ENCODE measurements at places on chromosomes 1 and 21.

DNA sequence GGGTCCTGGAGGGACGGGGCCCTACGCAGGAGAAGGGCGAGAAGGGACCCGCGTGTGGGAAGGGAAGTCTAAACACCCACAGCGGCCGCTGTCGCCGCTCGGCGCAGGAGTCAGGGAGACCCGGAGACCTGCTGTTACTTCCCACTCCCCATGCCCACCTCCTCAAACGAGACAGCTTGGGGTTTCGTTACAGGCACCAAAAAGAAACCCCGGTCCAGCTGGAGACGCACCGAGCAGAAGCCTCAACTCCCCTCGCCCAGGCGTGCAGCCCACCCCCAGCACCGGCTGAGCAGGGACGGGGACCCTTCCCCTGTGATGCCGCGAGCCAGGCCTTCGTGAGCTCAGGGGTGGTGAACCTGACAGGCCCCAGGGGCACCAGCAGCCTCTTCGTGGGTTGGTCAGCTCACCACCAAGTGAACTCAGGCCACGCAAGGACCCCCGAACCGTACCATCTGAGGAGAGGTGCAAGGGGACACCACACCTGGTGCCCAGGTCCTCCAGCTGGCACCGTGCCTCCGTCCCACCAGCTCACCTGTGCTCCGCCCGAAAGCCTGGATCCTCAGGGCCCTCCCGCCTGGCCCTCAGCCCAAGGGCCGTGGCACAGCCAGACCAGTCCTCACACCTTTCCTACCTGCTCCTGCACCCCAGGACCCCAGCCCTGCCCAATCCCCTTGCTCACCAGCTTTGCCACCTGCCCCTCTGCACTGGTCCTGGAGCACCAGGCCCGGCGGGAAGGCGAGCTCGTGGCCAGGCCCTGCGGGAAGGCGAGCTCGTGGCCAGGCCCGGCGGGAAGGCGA is 5.0 kb downstream of the SDF4 start:
- no peak for DNase-seq

GRCh38 chr1:54453509-54453908 is 47.3 kb upstream of the SSBP3 start:
- no peak for DNase-seq

GRCh38 chr1:21751281-21751680 is 31.7 kb downstream of the USP48 start:
- no peak for DNase-seq

DNA sequence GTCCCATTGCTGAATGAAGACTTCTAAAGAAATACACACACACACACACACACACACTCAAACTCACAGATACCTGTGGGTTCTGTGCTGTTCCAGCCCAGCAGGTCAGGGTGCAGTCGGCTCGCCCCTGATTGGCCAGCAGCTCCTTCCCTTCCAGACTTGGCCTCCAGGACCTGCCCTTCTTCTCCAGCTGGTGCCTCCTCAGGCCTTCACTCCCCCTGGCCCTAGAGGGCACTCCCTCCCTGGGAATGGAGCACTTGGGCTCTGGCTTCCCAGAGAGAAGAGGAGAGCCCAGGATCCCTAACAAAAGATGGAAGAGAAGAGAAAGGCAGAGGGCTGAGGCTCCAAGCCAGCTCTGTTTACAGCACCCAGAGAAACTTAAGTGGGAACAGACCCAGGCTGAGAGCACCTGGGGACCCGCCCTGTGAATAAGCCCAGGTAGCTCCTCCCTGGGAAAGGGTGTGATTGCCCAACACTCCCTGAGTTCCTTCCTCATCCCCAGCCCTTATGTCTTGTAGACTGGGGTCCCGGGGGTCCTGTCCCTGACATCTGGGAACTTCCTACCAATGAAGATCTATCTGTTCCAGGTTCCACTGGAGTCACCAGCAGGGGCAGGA is at the start of gene PGLYRP3:
Gene PGLYRP3 (minus strand): TSS at position 383 of the 617 bp plus-strand sequence. CDS start 2,287 bp downstream, outside the sequence.
- no peak for DNase-seq

DNA sequence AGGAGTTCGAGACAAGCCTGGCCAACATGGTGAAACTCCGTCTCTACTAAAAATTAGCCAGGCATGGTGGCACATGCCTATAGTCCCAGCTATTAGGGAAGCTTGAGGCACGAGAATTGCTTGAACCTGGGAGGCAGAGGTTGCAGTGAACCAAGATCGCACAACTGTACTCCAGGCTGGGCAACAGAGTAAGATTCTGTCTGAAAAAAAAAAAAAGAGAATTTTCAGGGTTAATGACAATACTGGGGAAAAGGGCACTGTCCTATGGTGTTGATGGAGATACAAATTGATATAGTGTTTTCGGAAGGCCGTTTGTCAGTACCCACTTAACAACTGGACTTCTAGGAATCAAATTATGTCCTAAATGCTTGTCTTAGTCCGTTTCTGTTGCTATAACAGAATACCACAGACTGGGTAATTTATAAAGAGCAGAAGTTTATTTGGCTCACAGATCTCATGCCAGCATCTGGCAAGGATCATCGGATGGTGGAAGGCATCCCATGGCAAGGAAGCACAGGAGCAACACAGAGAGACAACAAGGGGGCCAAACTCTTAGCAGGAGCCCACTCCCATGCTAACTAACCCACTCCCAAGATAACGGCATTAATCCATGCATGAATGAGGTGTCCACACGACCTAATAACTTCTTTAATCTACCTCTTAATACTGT is 41.3 kb downstream of the ZBTB8A start:
- DNase-seq: no peak

GRCh38 chr21:33362044-33362555 is 37.3 kb downstream of the IFNAR1 start:
- no peak for DNase-seq

GRCh38 chr1:187645651-187646050 is 816.9 kb downstream of the PLA2G4A start:
- DNase-seq: no peak

DNA sequence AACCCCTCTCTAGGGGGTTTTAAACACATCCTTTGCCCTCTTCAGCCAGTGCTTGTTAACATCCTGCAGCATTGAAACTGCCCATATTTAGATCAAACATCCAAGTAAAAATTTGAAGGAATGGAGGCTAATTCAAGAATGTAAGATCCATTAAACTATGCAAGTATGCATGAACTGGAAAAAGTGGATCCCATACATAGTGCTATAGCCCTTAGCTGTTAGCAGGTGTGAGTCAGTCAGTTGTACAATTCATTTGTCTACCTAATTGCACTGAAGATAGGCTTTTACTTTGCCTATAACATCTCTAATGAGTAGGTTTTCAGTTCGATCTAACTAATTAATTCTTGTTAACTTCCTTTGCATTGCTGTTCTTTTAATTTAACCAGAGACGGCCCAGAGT is 270.9 kb downstream of the LMO4 start:
- no peak for DNase-seq

DNA sequence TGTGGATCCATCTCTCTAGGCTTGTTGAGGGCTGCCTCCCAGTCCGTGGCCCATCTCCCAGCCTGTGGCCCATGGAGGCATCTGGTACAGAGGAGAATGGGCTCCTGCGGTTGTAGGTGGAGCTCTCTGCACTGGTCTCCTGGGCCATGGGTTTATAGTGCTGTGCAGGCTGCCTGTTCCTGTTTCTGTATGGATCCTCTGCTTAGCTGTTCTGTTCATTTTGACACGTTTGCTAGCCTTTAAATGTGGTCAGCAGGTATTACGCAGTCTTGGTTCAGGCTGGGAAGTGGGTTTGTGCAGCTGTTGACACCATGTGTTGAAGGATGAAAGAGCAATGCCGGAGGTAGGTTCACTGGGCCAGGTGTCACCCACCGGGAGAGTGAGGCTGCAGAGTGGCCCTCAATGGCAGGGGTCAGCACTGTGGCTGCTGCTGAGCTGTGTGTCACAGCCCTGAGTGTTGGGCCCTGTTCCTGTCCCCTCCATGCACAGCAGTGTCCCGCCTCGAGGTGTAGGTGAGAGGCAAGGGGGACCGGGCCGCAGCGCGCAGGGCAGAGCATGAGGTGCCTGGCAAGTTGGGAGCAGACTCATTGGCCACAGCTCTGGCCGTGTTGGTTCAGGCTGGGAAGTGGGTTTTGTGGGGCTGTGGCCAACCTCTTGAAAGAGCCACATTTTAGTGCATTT is 39.0 kb downstream of the SNAP47 start:
- no peak for DNase-seq

DNA sequence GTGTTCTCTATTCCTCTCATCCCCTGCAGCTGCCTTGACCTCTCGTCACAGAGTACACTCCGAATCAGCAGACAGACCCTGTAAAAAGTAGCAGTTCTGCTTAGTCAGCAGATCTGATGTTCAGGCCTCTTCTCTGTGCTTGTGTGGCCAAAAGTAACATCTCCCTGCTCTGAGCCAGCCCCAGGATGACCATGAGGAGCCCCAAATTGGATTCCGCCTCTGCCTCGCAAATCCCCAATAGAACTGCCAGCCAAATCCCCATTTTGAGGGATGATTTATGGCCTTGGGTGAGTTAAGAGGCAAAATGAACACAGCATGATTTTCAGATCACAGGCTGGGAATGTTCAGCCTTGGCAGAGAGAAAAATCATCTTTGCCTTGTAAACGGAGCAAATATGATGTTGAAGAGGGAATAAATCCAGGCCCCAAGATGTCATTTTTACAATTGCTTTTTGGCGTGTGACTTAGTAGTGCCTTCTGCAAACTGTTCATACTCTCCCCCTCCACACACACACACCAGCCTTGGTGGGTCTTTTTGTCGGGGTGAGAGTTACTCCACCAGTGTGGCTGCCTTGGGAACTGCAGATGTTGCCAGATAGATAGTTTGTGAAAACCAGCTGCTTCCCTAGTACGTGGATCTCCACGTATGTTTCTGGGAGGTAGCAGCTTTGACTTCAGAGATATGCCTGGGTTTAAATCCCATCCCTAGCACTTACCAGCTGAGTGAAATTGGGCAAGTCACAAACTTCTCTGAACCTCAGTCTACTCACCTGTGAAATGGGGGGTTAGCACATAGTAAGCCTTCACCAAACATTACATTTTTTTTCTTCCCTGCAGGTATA is 77.8 kb downstream of the MAN1C1 start:
- no peak for DNase-seq

GRCh38 chr1:177723533-177723932 is 246.3 kb downstream of the SEC16B start:
- DNase-seq: no peak

DNA sequence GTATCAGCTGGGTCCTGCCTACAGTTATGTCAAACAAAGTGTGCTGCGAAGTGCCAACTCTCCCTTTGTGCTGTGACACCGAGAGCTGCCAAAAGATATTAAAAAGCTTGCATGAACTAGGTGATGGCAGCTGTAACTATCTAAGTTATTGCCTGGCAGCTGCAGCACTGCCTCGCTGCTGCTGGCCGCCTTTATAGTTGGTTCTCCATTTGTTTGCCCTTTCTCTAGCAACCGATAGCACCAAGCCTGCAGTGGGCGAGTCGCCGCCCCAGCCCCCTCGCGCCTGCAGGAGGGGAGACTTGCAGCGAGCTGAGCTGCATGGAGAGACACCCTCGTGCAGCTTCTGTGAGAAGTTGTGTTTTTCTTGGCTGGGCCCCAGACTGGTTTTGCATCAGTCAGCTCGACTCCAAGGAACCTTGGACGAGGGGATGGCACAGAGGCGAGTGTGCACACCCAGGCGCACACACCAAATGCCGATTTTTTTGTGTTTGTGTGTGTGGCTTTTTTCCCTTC is 330.6 kb downstream of the RPS6KC1 start:
- no peak for DNase-seq

GRCh38 chr21:41869771-41870170 is 9.4 kb downstream of the PRDM15 start:
- DNase-seq: no peak

GRCh38 chr1:31111290-31111951 is 45.9 kb upstream of the PUM1 start:
- no peak for DNase-seq

GRCh38 chr1:103177108-103177775 is 68.9 kb upstream of the COL11A1 start:
- no peak for DNase-seq

DNA sequence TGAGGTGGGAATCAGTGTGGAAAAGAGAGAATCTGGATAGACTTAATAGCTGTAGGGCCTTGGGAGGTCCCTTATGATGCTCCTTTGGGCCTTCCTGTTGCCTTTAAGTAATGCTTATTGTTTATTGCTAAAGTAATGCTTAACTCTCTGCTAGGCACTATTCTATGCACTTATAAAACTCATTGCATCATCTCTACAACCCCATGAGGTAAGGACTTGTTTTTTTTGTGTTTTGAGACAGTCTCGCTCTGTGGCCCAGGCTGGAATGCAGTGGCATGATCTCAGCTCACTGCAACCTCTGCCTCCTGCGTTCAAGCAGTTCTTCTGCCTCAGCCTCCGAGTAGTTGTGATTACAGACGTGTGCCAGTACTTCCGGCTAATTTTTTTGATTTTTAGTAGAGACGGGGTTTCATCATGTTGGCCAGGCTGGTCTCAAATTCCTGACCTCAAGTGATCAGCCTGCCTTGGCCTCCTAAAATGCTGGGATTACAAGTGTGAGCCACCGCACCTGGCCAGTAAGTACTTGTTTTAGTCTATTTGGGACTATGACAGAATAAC is 22.3 kb downstream of the NECAP2 start:
- DNase-seq: no peak

- no peak for DNase-seq
Measured at GRCh38 chr1:171166361-171166760, 18.7 kb upstream of the FMO2 start.

DNA sequence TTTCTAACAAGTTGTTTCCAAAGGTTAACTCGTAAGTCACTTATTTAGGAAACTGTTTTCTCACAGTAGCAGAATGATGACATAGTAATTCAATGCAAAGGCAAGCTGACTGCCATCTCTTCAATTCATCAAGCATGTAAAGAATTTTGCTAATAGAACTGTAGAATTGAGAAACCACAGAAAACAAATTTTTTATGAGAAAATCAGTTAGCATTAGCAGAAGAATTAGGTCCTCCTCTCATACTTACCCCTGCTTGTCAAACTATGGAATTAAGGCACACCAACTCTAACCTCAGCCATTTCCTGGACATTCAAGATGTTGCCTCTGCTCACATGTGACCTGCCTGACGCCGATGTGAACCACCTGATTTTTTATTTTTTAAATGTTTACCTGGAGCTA is 115.2 kb downstream of the LRRC40 start:
- DNase-seq: no peak

DNA sequence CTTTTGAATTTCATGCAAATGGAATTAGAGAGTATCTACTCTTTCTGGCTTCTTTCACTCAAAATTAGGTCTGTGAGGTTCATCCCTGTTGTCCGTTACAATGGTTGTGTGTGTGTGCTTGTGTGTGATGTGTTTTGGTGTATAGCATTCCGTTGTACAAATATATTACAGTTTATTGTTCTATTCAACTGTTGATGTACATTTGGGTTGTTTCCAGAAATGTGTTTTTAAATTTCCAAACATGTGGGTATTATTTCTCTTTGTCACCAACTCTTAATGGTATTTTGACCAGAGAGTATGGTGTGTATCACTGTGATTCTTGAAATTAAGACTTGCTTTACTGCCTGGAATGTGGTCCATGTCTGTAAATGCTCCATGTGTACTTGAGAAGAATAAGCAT is 16.8 kb upstream of the HCRTR1 start:
- no peak for DNase-seq

- DNase-seq: no peak
Measured at GRCh38 chr1:150009604-150010392, 728 bp downstream of the OTUD7B start.

- DNase-seq: no peak
Measured at GRCh38 chr1:109314795-109315194, 8.0 kb upstream of the MYBPHL start.

Data from cortex of kidney (tissue), 1 donor.